ENCODE measurements at places on chromosomes 6 and 20.

DNA sequence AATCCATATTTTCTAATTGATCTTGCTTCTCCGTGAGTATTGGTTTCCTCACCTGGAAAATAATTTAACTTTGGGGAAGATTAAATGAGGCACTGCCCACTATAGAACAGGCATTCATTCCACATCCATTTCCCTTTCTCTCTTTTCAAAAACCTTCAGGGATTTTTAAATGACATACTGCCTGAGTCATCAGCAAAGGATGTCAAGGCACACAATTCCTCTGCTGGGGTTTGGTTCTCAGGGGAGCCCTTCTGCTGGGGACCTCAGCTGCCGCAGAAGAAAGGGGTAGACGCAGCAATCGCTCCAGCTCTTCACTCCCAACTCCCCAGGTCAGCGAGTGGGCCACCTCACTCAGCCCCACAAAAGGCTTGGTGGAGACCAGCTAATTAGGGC, 90.7 kb upstream of the BACH2 start:
- DNase-seq = no peak

GRCh38 chr6:56595490-56596122, 47.1 kb downstream of the DST start:
- DNase-seq = no peak

DNA sequence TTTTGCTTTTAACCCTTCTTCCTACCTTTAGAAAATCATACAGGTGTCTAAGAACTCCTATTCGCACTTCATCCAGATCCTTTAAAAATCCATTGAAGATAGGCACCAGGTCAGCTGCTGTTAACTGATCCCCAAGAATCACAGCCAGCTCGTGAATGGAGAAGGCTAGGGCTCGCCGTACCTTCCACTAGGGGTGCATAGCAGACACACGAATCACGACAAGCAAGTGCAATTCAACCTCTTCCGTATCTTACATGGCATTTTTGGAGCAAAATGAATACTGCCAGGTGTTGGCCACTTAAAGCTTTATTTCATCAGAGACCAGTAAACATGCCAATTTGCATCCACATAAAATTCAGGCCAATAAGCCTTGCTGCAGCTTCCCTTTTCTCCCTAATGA, 10.8 kb upstream of the ANKRD60 start:
- DNase-seq = no peak

- DNase-seq = no peak
Measured at GRCh38 chr6:31057426-31058003, 47.2 kb downstream of the MUC22 start.

DNA sequence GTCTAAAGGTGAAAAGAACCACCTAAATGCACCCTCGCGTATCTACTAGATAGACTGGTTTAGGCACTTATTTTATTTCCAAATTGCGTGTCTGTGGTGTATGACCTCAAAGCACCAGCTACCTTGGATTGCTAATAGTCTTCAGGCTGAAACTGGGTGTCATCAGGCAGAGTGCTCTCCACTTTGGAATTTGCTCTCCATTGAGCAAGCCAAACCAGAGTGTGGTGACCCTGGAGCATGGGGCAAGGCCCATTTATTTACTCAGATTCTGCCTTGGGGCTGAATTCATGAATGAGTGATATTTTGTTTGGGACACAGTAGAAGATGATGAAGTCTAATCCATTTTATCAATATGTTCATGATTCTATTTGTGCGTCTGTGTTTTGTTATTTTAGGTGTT, 812.8 kb upstream of the SLC35B3 start:
- DNase-seq = no peak

DNA sequence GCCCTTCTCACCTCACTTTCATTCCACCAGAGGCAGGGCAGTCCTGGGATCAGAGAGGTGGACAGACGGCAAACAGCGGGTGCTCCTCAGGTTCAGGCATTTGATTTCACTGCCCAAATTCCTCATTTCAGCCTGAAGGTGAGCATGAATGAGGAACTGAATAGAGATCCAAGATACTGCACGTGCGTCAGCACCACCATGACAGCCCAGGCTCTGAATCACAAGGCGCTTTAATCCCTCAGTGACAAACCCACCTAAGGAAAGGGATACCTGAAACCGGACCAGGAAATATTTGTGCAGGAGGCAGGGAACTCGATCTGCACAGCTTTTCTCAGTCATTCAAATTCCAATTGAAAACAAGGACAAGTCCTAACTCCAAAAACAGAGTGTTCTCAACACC, 174.8 kb upstream of the HEY2 start:
- no peak for DNase-seq

DNA sequence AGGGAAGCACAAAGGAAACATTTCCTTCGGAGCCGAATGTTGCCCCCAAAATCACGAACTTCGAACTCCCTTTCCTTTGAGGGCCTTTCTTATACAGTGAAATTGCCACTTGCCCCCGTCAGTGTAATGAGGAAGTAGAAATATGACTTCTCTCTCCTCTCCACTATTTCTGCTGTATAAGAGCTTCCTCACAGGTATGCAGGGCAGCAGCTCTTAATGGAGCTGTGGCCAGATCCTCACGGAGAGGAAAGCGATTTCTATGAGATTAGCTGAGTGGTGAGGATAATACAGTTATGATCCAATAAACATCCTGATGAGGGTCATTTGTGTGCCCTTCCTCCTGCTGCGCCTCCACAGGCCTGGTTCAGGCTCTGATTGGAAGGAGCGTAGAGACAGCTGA, 10.8 kb upstream of the CPNE5 start:
- DNase-seq = no peak

DNA sequence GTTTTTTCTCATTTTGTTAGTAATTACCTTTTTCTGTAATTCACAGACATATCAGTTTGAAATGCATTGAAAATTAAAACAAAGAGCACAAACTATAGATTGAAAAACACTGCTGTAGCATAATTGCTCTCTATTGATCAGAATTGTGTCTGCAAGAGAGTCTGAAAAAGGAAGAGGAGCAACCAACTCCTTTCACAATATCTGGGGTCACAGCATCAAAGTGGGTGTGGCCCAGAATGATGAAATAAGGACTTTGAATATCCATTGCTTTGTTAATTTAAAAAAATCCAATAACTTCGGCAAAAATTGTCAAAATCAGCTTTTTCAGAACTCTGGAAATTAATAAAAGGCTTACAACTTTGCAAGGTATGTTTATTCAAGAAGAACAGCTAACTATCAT, 99.2 kb downstream of the MYLK4 start:
- no peak for DNase-seq

GRCh38 chr6:74091136-74091793, 395.3 kb downstream of the CD109 start:
- no peak for DNase-seq

DNA sequence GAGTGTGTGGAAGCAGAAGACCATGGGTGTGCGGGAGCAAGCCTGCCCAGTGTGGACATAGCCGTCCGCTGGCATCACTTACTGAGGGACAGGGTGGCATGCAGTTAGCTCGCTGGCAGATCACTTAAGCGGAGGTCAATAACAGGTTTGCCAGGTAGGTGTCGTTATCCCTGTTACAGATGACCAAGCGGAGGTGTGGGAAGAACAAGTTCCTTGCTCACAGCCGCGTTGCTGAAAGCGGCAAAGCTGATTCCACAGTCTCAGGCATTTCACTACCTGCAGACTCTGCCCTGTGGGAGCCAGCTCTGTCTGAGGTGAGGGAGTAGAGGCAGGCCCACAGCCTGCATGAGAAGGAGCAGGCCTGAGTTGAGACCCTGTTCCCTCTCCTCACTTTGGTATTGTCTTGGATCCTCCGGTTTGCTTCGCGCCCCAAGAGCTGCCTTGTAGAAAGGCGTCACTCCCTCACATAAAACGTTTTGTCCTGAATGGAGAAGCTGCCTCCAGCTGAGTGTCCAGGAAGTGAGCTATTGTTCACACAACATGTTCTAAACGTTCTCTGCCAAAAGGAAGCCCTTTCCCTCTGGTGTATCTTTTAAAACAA, 96.9 kb downstream of the TCP11 start:
- no peak for DNase-seq

GRCh38 chr20:32536851-32537656, 48.1 kb downstream of the NOL4L start:
- no peak for DNase-seq
